PC-9 (cell line): ENCODE measurements at places on chromosomes 3 and 15. TPM values are rescaled to one million over a fixed set of nuclear protein-coding genes. Genes with fewer than 3 reads are reported as not detected.

- H3K27me3 ChIP-seq, result no peaks in the 10 kb centered on the region
- no peak overlapping the region for H3K4me3 ChIP-seq
- no peak for DNase-seq
- H3K36me3 ChIP-seq, result no peaks in the 10 kb centered on the region
Measured at GRCh38 chr15:75947092-75947491, 43.4 kb downstream of the FBXO22 start.

- H3K27me3 ChIP-seq, result no peaks in the 10 kb centered on the region
- no peaks in the 10 kb centered on the region for H3K36me3 ChIP-seq
- DNase-seq, result no peak
- H3K27ac ChIP-seq, result no peak overlapping the region
Measured at GRCh38 chr3:149009732-149010131, 18.4 kb downstream of the GYG1 start.

DNA sequence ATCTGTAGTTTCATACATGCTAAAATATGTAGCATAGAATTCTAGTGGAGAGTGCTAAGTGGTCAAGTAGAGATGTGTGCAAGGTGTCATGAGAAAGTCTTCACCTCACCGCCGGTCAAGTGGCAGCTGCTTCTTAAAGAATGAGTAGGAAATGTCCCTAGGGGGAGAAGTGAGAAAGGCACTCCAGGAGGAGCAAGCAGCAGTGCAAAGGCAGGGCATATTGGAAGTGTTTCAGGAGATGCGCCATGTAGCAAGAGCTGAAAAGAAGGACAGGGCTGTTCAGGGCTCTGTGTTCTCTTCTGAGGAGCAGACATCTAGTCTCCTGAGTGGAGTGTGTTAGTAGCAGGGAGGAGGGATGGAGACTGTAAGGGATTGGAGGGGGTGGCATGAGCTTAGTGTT lies 312.4 kb upstream of the SEMA6D start:
- H3K4me1 ChIP-seq, result no peaks in the 10 kb centered on the region
- no peaks in the 10 kb centered on the region for H3K36me3 ChIP-seq
- H3K27me3 ChIP-seq, result no peaks in the 10 kb centered on the region; the same call in 1 of the 2 replicates
- no peak overlapping the region for H3K27ac ChIP-seq

GRCh38 chr3:119352863-119353527 lies 58.8 kb downstream of the ARHGAP31 start:
- H3K27ac ChIP-seq, result peak overlapping the region; percentile 78
- DNase-seq, result peak; percentile 66
- H3K36me3 ChIP-seq, result no peaks in the 10 kb centered on the region
- H3K27me3 ChIP-seq, result no peaks in the 10 kb centered on the region

GRCh38 chr3:193714523-193715137 lies 121.6 kb downstream of the OPA1 start:
- no peak overlapping the region for H3K4me3 ChIP-seq
- H3K27ac ChIP-seq, result no peak overlapping the region
- no peak for DNase-seq
- H3K4me1 ChIP-seq, result no peaks in the 10 kb centered on the region
- no peaks in the 10 kb centered on the region for H3K27me3 ChIP-seq

DNA sequence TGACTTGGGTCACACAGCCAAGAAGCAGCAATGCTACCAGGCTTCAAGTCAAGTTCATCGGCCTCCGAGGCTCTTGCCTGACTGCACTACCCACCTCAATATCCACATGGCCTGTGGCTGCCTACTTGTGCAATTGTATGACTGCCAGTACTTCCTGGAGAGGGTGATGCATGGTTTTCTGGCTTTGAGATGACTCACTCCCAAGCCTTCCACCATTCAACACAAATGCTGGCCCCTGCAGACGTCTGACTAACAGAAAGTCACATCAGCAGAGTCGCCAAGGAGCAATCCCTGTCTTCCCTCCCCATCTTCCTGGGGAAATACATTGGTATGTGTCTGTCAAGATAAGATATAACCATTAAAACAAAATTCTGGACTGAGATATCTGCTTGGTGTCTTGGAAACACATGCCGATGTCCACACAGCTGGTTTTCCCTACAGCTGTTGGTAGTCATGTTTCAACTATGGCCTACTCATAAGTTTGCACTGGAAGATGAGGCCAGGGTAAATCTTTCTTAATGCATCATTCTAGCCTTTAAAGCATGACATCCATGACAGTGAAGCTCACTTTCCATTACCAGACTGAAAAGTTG lies 79.6 kb upstream of the SPATA12 start:
- no peaks in the 10 kb centered on the region for H3K36me3 ChIP-seq
- H3K27ac ChIP-seq, result peak overlapping the region; percentile 56
- no peak overlapping the region for H3K4me3 ChIP-seq
- no peaks in the 10 kb centered on the region for H3K27me3 ChIP-seq
- H3K4me1 ChIP-seq, result peaks cover 10% of the 10 kb centered on the region
- peak; percentile 69 for DNase-seq

DNA sequence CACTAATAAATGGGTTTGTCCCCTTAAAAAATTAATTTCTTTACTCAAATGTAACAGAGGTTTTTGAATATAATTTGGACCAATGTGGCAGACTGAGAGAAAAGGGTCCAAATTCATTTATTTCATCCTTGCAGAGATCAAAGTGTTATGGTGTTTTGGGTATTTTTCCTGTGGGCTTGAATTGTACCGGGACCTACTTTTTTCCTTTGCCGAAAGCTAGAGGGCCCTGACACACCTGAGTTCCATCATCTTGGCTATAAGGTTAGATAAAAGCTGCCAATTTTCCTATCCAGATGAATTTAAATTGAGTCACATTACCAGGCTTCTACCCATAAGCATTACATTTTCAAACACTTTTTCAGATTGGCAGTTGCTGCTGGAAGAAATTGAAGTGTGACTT lies 908 bp downstream of the CCNB2 start:
- peak overlapping the region; percentile 95 for H3K4me3 ChIP-seq
- no peaks in the 10 kb centered on the region for H3K27me3 ChIP-seq
- DNase-seq, result no peak
- H3K27ac ChIP-seq, result 0 out of 2 replicates have a peak overlapping the region, but pooled peaks have one; percentile 38

DNA sequence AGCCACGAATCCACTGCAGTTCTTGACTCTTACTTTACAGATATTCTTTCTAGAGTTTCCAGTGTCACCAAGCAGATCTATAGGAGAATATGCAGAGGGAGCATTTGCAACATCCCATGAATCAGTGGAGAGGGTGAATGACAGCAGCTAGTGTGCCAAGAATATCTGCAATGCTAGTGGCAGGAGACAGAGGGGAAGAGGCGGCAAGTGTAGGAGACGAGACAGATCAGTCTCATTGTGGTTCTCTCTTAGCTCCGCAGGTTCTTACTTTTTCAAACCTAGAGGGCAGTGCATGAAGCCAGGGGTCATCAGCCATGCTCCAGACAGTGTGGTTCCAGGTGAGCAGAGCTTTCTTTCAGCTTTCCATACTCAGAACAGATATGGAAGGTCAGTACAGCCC lies 744 bp downstream of the ZNF619 start:
- DNase-seq, result no peak
- no peaks in the 10 kb centered on the region for H3K27me3 ChIP-seq
- H3K4me3 ChIP-seq, result peak overlapping the region; percentile 67
- no peaks in the 10 kb centered on the region for H3K36me3 ChIP-seq
- peaks cover 12% of the 10 kb centered on the region for H3K4me1 ChIP-seq

GRCh38 chr3:69081583-69082262 lies 1.6 kb upstream of the UBA3 start:
- peaks cover 60% of the 10 kb centered on the region for H3K4me1 ChIP-seq
- no peak overlapping the region for H3K4me3 ChIP-seq
- H3K36me3 ChIP-seq, result no peaks in the 10 kb centered on the region

The CFAP100 gene
- not detected in 2 replicates for total RNA-seq

DNA sequence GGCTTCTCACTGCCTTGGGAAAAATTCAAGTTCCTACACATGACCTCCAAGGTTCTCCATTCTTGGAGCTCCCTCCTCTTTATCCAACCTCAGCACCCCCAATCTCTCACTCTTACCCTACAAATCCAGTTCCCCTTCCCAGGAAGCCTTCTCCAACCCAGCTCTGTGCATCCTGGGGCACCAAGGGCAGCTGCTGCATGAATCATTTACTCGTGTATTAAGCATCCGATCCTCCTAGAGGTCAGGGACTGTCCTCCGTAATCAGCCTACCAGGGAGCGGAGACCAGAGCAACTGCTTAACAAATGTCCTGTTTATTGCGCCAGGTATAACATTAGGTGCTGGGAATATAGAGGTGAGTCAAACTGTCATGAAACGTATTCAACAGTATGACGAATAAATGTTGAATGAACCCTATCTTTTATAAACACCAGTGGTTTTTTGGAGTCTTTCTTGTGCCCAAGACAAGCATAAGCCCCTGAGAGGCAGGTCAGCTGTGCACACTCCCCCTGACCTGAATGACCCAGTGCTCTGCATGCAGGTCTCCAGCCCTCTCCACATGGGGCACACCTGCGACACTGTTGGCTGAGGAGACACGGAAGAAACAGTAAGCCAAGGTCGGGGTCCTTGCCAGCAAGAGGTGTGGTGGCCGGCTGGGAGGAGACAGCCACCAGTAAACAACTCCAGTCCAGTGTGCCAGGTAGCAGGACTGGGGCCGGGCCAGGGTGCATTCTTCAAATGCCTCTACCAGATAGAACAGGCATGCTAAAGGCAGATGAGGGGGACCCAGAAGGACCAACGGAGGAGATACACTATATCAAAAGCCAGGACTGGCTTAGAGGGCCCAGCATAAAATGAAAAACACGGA lies 27.6 kb downstream of the ANP32A start:
- no peaks in the 10 kb centered on the region for H3K36me3 ChIP-seq
- H3K4me3 ChIP-seq, result no peak overlapping the region
- H3K27me3 ChIP-seq, result no peaks in the 10 kb centered on the region
- no peak overlapping the region for H3K27ac ChIP-seq
- H3K4me1 ChIP-seq, result no peaks in the 10 kb centered on the region

The LOXL1 gene
- 35.8 and 50.7 TPM in 2 replicates for total RNA-seq

- H3K4me1 ChIP-seq, result peaks cover 19% of the 10 kb centered on the region
- no peak overlapping the region for H3K4me3 ChIP-seq
- no peak for DNase-seq
- no peaks in the 10 kb centered on the region for H3K36me3 ChIP-seq
- no peak overlapping the region for H3K27ac ChIP-seq
Measured at GRCh38 chr3:143979813-143980212, 8.2 kb downstream of the DIPK2A start.

The LRRN1 gene
- total RNA-seq, result 0.57 and 0.65 TPM in 2 replicates

GRCh38 chr3:48413086-48413485 lies 16.8 kb downstream of the PLXNB1 start:
- no peak overlapping the region for H3K27ac ChIP-seq
- no peaks in the 10 kb centered on the region for H3K4me1 ChIP-seq
- no peaks in the 10 kb centered on the region for H3K27me3 ChIP-seq

- H3K27ac ChIP-seq, result no peak overlapping the region
- H3K4me1 ChIP-seq, result peaks cover 20% of the 10 kb centered on the region
- H3K27me3 ChIP-seq, result no peaks in the 10 kb centered on the region
- no peak overlapping the region for H3K4me3 ChIP-seq
- DNase-seq, result peak; percentile 32
- H3K36me3 ChIP-seq, result no peaks in the 10 kb centered on the region
Measured at GRCh38 chr15:98745179-98745578, 96.8 kb downstream of the IGF1R start.

GRCh38 chr3:195004512-195005250 lies 266.3 kb downstream of the XXYLT1 start:
- no peaks in the 10 kb centered on the region for H3K27me3 ChIP-seq
- DNase-seq, result no peak
- H3K27ac ChIP-seq, result no peak overlapping the region
- no peak overlapping the region for H3K4me3 ChIP-seq

GRCh38 chr3:124832782-124833709 lies 54.1 kb downstream of the ITGB5 start:
- H3K27ac ChIP-seq, result peak overlapping the region; percentile 99
- H3K36me3 ChIP-seq, result peaks cover 23% of the 10 kb centered on the region
- H3K27me3 ChIP-seq, result no peaks in the 10 kb centered on the region

DNA sequence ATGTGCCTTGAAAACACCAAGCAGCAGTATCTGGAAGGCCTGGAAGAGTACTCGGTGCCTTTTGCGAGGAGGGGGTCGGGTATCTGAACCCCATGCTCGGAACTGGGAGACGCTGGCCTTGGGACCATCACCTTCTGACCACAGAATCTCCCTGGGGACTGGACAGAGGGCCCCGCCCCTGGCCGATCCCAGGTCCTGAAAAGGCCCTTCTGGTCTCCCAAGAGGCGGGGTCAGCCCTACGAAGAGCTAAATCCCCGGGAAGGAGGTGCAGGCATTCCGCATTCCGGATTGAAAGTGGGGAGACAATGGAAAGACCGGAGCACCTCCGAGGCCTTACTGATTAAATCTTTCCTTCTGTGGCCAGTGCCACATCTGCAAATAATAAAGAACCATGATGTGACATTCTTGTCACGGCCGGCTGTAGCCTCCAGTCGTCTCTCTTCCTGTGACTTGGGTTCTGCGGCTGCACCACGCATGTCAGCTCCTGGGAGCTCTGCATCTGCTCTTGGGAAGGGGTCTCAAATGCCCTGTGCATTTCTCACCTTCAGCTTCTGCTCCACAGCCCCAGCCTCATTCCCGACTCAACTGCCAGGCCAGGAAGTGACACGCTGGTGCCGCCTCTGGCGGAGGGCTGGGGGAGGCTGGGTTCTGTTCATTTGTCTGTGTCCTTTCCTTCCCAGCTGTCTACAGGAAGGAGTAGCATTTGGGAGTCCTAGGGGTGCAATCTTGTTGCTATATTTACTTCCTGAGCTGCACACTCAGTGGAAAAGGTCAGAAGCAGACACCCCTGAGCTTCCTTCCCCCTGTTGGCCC lies 173.5 kb downstream of the KLF13 start:
- H3K27me3 ChIP-seq, result peaks cover 31% of the 10 kb centered on the region
- no peak overlapping the region for H3K4me3 ChIP-seq
- H3K4me1 ChIP-seq, result no peaks in the 10 kb centered on the region
- no peaks in the 10 kb centered on the region for H3K36me3 ChIP-seq

GRCh38 chr3:140376136-140376889 lies 301.6 kb upstream of the TRIM42 start:
- no peak overlapping the region for H3K4me3 ChIP-seq
- H3K27ac ChIP-seq, result no peak overlapping the region
- H3K4me1 ChIP-seq, result no peaks in the 10 kb centered on the region
- DNase-seq, result no peak
- H3K27me3 ChIP-seq, result no peaks in the 10 kb centered on the region

The ATP13A5 gene
- not detected in 2 replicates for total RNA-seq

DNA sequence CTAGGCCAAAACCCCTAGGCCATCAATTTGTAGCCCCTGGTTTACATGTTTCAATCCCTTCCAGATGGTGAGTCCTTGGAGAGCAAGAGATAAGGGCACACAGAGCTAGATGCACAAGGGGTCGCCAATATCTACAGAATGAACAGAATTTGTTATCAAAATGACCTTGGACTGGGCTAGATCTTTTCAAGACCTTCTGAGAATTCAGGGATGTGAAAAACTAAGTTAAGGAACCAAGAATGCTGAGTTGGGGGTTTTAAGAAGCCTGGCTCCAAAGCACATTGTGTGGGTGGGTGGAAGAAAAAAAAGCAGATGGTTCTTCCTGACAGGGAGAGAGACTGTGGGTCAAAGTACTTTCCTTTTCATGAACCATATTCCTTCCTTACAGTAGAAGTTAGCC lies 10.2 kb downstream of the CDCP1 start:
- H3K4me3 ChIP-seq, result no peak overlapping the region
- H3K27ac ChIP-seq, result peak overlapping the region; percentile 94
- H3K36me3 ChIP-seq, result peaks cover 42% of the 10 kb centered on the region
- H3K27me3 ChIP-seq, result no peaks in the 10 kb centered on the region
- no peak for DNase-seq

DNA sequence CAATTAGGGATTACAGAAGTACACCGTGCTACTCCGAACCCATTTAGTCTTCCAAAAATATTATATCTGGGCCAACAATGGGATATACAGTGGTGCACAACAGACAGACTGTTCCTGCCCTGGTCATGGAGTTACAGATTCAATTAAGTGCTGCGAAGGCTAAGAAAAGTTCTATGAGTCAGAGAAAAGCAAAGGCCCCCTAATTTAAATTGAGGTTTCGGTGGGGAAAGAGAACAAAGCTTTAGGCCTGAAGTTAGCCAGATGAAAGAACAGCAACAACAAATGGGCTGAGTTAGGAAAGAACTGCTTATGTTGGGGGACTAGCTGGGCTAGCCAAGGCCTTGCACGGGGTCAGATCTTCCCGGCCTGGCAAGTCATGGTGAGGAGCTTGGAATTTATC lies 131.8 kb downstream of the MDFIC2 start:
- no peak overlapping the region for H3K27ac ChIP-seq
- peaks cover 23% of the 10 kb centered on the region; the same call in 1 of the 2 replicates for H3K27me3 ChIP-seq
- DNase-seq, result no peak
